ENCODE measurements at places on chromosomes 4 and X. TPM values are rescaled to one million over a fixed set of nuclear protein-coding genes. Genes with fewer than 3 reads are reported as not detected.
A peak's percentile ranks its signal among the peaks of the same experiment; 100 is the strongest.

The TLR1 gene
- 2.6 TPM for polyA plus RNA-seq

The TMEM271 gene
- 0.22 TPM for polyA plus RNA-seq

The MFAP3L gene
- polyA plus RNA-seq: 2.7 TPM

The RRAGB gene
- 17.0 TPM for polyA plus RNA-seq

The AMBN gene
- not detected for polyA plus RNA-seq

The SLC10A6 gene
- 0.15 TPM for polyA plus RNA-seq

The SPARCL1 gene
- 60.9 TPM for polyA plus RNA-seq

The CYBB gene
- 2.2 TPM for polyA plus RNA-seq

The TBC1D8B gene
- polyA plus RNA-seq: 5.0 TPM

The MAP9 gene
- polyA plus RNA-seq: 2.4 TPM

The SLC25A14 gene
- polyA plus RNA-seq: 19.1 TPM

The SPOCK3 gene
- polyA plus RNA-seq: 8.6 TPM

The MAGEA4 gene
- polyA plus RNA-seq: not detected

The MAGEB2 gene
- not detected for polyA plus RNA-seq

The TRAPPC2 gene
- polyA plus RNA-seq: 7.8 TPM

- H3K27ac ChIP-seq: peak overlapping the region; percentile 78
- DNase-seq: no peak
- no peak overlapping the region for H3K4me3 ChIP-seq
- H3K36me3 ChIP-seq: peaks cover 2% of the 10 kb centered on the region
- H3K4me1 ChIP-seq: peaks cover 4% of the 10 kb centered on the region
These were observed 30.3 kb downstream of the TLR10 start for GRCh38 chr4:38752372-38752940.

GRCh38 chrX:10011991-10012390 is 44.8 kb downstream of the CLDN34 start:
- no peaks in the 10 kb centered on the region for H3K36me3 ChIP-seq
- DNase-seq: no peak
- no peak overlapping the region for H3K4me3 ChIP-seq
- H3K27me3 ChIP-seq: no peaks in the 10 kb centered on the region
- H3K4me1 ChIP-seq: no peaks in the 10 kb centered on the region

GRCh38 chr4:98568941-98569663 is 89.3 kb downstream of the TSPAN5 start:
- no peak overlapping the region for H3K4me3 ChIP-seq
- no peaks in the 10 kb centered on the region for H3K27me3 ChIP-seq
- no peaks in the 10 kb centered on the region for H3K4me1 ChIP-seq
- DNase-seq: no peak
- H3K36me3 ChIP-seq: no peaks in the 10 kb centered on the region

DNA sequence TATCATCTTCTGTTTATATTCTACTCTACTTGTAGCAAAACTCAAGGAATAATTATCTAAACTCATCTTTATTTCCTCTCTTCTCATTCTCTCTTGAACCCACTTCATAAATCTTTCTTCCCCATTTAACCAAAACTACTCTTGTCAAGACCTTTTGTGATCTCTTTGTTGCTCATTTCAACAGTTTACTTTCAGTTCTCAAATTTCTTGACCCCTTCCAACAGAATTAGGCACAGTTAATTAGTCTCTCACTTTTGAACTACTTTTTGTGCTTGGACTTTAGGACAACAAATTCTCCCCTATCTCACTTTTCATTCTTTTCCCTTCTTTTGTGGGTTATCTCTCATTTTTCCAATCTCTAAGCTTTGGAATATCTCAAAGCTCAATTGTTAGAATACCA is 27.4 kb upstream of the CAMK2D start:
- H3K4me3 ChIP-seq: no peak overlapping the region
- no peaks in the 10 kb centered on the region for H3K27me3 ChIP-seq
- no peak overlapping the region for H3K27ac ChIP-seq
- no peak for DNase-seq
- no peaks in the 10 kb centered on the region for H3K36me3 ChIP-seq

DNA sequence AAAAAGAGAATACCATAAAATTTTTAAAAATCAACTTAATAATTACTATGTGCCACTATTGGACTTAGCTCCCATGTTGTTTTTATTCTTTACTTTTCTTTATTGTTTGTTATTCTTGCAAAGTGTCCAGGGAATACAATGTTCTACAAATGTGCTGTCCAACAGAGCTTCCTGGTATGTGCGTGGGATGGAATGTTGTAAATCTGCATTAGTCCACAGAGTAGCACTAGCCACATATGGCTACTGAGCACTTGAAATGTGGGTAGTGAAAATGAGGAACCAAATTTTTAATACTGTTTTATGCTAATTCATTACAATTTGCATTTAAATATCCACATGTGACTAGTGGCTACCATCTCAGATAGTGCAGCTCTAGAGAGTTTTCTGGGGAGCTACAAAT is 14.3 kb upstream of the CORIN start:
- H3K4me1 ChIP-seq: no peaks in the 10 kb centered on the region
- H3K27me3 ChIP-seq: no peaks in the 10 kb centered on the region
- no peak overlapping the region for H3K4me3 ChIP-seq
- DNase-seq: no peak
- no peaks in the 10 kb centered on the region for H3K36me3 ChIP-seq

DNA sequence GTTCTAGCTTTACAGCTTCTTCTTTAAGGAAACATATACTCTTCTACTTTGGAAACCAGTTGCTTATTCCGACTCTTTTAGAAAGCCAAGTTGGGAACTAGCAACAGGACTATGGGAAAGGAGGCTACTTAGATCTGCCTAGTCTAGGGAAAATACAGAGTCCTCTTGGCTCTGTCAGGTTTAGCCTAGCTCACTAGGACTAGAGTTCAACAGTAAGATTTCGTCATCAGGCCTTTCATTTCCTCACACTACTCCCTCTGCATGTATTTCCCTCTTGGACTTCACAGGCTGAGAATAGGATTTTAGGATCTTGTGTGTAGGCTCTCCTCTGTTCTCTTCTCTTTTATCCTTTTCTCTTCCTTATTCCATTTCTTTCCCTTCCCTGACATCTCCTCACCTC is 409.8 kb downstream of the AR start:
- no peaks in the 10 kb centered on the region for H3K4me1 ChIP-seq
- H3K27ac ChIP-seq: no peak overlapping the region
- H3K27me3 ChIP-seq: no peaks in the 10 kb centered on the region
- DNase-seq: no peak
- no peak overlapping the region for H3K4me3 ChIP-seq

GRCh38 chrX:139877710-139878414 is 55.0 kb downstream of the ATP11C start:
- no peaks in the 10 kb centered on the region for H3K27me3 ChIP-seq
- no peak overlapping the region for H3K27ac ChIP-seq
- no peak overlapping the region for H3K4me3 ChIP-seq
- DNase-seq: no peak
- no peaks in the 10 kb centered on the region for H3K36me3 ChIP-seq

- no peak for DNase-seq
- H3K36me3 ChIP-seq: no peaks in the 10 kb centered on the region
- H3K4me3 ChIP-seq: no peak overlapping the region
- H3K27me3 ChIP-seq: no peaks in the 10 kb centered on the region
These were observed 168.5 kb upstream of the STK26 start for GRCh38 chrX:131854581-131854980.

DNA sequence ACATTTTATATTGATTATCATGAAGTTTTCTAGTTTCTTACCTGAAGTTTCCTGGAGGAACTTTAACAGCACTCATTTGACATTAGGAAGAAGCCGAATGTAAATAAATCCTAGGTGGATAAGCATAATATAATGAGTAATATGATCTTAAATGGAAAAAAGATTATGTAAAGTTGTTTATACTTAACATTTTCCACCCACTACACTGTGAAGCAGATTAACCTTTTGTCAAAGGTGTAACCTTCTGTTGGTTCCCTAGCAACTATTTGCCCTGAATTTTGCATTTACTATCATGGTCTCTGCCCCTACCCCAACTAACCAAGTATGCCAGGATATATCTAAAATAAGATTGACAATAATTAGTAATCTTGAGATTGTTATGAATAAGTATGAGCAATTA is at the start of gene UGT2A1:
UGT2A1 (minus strand) TSS at position 101 of the 400 bp plus-strand sequence. CDS start 5,603 bp downstream, outside the sequence.
- no peaks in the 10 kb centered on the region for H3K36me3 ChIP-seq
- H3K27ac ChIP-seq: no peak within 1 kb of the TSS
- DNase-seq: no peak
- no peaks in the 10 kb centered on the region for H3K27me3 ChIP-seq
- no peak within 1 kb of the TSS for H3K4me3 ChIP-seq

DNA sequence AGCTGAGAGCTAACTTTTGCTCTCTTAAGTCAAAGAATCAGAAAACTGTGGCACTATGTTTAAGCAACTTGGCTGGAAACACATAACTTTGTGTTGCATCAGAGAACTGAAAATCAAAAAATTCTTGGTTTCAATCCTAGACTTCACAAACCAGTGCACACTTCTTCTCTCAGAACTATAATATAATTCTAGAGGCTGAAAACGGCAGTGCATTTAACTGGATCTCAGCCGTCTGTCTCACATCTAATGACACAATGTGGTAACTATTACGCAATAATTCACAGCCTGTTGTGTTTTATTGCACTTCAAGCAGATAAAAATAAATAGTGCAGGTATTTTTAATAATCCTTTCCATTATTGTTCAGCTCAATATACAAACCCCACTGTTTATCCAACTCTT is 260.6 kb upstream of the DIAPH2 start:
- no peaks in the 10 kb centered on the region for H3K27me3 ChIP-seq
- H3K4me3 ChIP-seq: no peak overlapping the region
- H3K36me3 ChIP-seq: no peaks in the 10 kb centered on the region
- H3K27ac ChIP-seq: no peak overlapping the region
- peak; percentile 4 for DNase-seq

GRCh38 chr4:44931720-44932119 is 205.4 kb upstream of the GNPDA2 start:
- no peak overlapping the region for H3K4me3 ChIP-seq
- H3K27ac ChIP-seq: no peak overlapping the region
- H3K4me1 ChIP-seq: no peaks in the 10 kb centered on the region
- no peaks in the 10 kb centered on the region for H3K27me3 ChIP-seq
- DNase-seq: no peak

DNA sequence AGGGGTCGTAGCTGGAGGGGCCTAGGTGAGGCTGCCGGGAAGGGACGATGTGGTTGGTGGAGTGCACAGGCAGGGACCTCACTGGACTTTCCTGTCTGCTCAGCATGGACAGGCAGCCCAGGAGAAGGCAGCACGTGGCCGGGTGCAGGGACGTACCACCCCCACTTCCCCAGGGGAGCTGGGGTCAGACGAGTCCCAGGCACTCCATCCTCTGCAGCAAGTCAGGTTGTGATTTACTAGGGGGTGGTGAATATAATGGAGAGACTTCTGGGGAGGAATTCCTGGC is 1.5 kb upstream of the CTBP1 start:
- H3K27ac ChIP-seq: peak overlapping the region; percentile 95
- DNase-seq: no peak
- H3K27me3 ChIP-seq: no peaks in the 10 kb centered on the region
- peaks cover 3% of the 10 kb centered on the region for H3K4me1 ChIP-seq
- H3K4me3 ChIP-seq: no peak overlapping the region
- peaks cover 33% of the 10 kb centered on the region for H3K36me3 ChIP-seq

DNA sequence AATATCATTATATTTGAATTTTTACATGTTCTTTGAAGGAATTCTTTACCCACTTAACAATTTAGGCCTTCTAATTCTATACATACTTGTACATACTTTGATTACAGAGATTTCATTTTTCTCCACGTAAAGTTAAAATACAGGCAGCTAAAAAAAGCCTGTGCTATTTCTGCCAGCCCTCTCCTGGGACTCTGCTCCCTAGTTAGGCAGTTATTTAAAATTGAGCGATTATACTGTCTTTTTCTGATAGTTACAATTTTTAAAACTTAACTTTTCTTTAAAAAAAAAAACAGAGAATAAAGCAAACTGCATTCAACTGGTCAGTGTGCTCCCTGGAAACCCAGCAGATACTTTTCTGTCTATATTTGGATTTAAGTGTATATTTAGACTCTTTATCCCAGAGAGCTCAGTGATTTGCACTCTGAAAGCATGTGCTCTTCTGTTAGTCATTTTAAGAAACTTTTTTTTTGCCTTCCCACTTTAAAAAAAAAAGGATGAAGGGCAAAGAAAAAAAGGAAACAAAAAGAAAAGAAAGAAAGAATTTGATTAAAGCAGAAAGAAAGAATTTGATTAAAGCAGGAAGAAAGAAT is 18.1 kb upstream of the FAM241A start:
- no peak overlapping the region for H3K27ac ChIP-seq
- no peaks in the 10 kb centered on the region for H3K27me3 ChIP-seq
- H3K36me3 ChIP-seq: no peaks in the 10 kb centered on the region
- DNase-seq: no peak

GRCh38 chr4:153451911-153452657 is 14.1 kb upstream of the TMEM131L start:
- H3K27ac ChIP-seq: no peak overlapping the region
- DNase-seq: no peak
- H3K36me3 ChIP-seq: no peaks in the 10 kb centered on the region
- H3K4me3 ChIP-seq: no peak overlapping the region
- no peaks in the 10 kb centered on the region for H3K27me3 ChIP-seq

GRCh38 chr4:127870688-127871087 is 10.0 kb upstream of the PLK4 start:
- no peak overlapping the region for H3K4me3 ChIP-seq
- H3K27ac ChIP-seq: no peak overlapping the region
- no peaks in the 10 kb centered on the region for H3K4me1 ChIP-seq
- H3K36me3 ChIP-seq: peaks cover 4% of the 10 kb centered on the region

GRCh38 chr4:97548943-97549583 is 594.2 kb downstream of the STPG2 start:
- no peaks in the 10 kb centered on the region for H3K36me3 ChIP-seq
- no peaks in the 10 kb centered on the region for H3K4me1 ChIP-seq
- H3K27ac ChIP-seq: no peak overlapping the region
- no peaks in the 10 kb centered on the region for H3K27me3 ChIP-seq
- H3K4me3 ChIP-seq: no peak overlapping the region
- DNase-seq: no peak

- peak overlapping the region; percentile 2 for H3K27ac ChIP-seq
- no peak overlapping the region for H3K4me3 ChIP-seq
- peaks cover 7% of the 10 kb centered on the region for H3K4me1 ChIP-seq
- no peaks in the 10 kb centered on the region for H3K36me3 ChIP-seq
- DNase-seq: peak; percentile 71
These were observed 40.2 kb downstream of the ARHGAP10 start for GRCh38 chr4:147772056-147772455.

DNA sequence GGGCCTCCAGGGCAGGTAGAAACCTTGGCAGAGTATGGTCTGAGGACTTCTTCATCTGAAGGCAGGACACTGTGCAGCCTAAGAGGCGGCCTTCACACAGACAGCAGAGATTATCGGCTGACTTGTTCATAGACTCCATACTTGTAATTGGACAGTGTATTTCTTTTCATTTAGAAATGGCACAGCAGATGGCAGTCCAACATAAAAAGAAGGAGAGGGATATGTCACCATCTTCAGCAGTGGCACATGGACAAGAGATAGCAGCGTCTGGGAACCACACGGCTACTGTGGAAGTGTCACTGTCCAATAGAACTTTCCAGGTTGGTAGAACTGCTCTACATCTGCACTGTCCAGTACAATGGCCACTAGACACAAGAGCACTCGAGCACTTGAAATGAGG is 21.7 kb upstream of the GEMIN8 start:
- no peak overlapping the region for H3K4me3 ChIP-seq
- H3K27ac ChIP-seq: no peak overlapping the region
- H3K36me3 ChIP-seq: no peaks in the 10 kb centered on the region
- no peak for DNase-seq

GRCh38 chrX:24154490-24155034 is 5.0 kb downstream of the ZFX start:
- DNase-seq: no peak
- no peaks in the 10 kb centered on the region for H3K27me3 ChIP-seq
- no peak overlapping the region for H3K4me3 ChIP-seq
- no peaks in the 10 kb centered on the region for H3K4me1 ChIP-seq

GRCh38 chrX:76420237-76420636 is 7.3 kb upstream of the MAGEE1 start:
- no peak overlapping the region for H3K27ac ChIP-seq
- H3K36me3 ChIP-seq: no peaks in the 10 kb centered on the region
- no peaks in the 10 kb centered on the region for H3K27me3 ChIP-seq
- H3K4me3 ChIP-seq: no peak overlapping the region
- H3K4me1 ChIP-seq: no peaks in the 10 kb centered on the region
- no peak for DNase-seq
